ENCODE measurements at places on chromosomes 6 and 20. TPM values are rescaled to one million over a fixed set of nuclear protein-coding genes. Genes with fewer than 3 reads are reported as not detected.

CLIC5 gene
- total RNA-seq, result not detected

COL19A1 gene
- total RNA-seq, result 0.26 TPM

PXMP4 gene
- 5.5 TPM for total RNA-seq

RSPO4 gene
- not detected for total RNA-seq

ZNF311 gene
- 0.71 TPM for total RNA-seq

MRPS26 gene
- 58.4 TPM for total RNA-seq

TP53TG5 gene
- total RNA-seq, result not detected

DTD1 gene
- 71.4 TPM for total RNA-seq

EYA2 gene
- total RNA-seq, result 0.11 TPM

MYCT1 gene
- not detected for total RNA-seq
